ENCODE measurements at places on chromosomes 7 and 10.

- DNase-seq: no peak
Observed at GRCh38 chr7:116918704-116919103, 34.6 kb upstream of the ST7 start.

DNA sequence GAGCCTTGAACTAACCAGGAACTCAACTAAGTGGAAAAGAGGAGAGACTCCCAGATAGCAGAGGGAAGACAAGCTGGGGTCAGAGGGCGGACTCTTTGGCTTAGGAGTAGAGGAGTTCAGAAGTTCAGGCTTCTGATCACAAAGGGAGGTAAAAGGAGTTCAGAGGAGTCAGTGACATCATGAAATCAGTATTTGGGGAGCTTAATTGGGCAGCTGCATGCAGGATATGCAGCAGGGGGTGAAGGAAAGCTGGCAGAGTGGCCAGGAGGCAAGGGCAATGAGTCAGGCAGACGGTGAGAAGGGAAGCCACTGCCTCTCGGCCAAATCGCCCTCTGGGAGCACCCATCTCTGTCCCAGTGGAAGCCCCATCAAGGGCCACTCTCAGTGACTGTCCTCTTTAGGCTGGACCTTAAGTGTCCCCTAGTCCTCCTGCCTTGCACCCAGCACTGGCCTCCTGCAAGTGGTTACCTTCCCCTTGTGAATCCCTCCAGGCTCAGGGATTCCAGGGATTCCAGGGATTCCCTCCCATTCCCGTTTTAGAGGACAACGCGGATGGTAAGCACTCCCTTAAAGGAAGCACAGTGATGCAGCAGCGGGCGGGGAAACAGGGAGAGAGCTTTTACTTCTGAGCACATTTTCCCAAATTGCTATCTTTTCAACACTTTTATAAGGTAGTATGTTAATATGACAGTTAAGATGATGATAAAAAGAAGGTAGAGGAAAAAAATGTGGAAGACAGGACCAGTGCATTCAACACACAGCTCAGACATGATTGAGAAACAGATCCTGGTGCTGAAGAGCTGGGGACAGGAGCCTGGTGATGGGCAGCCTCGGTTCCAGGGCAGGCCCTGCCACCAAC, 72.6 kb downstream of the KCNMA1 start:
- DNase-seq: no peak

DNA sequence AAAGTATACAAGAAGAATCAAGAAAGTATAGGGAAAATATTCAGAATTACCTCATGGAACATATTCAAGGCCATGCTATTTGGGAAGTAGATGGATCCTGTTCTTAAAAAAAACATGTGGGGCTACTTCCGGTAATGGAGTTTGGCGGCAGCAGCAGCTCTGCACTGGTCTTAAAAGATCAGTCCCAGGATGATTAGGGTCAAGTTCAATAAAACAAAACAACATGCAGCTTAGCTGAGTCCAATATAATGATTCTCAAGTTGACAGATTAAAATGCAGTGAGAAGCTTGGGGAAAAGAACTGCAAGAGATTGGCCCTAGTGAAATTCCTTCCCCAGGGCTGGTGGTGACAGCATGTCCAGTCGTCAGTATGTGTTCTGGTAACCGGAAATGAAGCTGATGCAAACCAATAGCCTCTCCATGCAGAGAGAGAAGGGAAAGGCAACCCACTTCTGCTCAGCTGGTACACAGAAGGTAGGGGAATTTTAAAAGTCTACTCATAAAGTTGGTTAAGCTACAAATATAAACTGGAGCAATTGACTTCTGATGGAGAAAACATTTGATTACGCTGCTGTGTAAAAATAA, 305.1 kb upstream of the IMMP2L start:
- DNase-seq: no peak

- no peak for DNase-seq
Observed at GRCh38 chr7:112306903-112307302, 100.4 kb downstream of the ZNF277 start.

DNA sequence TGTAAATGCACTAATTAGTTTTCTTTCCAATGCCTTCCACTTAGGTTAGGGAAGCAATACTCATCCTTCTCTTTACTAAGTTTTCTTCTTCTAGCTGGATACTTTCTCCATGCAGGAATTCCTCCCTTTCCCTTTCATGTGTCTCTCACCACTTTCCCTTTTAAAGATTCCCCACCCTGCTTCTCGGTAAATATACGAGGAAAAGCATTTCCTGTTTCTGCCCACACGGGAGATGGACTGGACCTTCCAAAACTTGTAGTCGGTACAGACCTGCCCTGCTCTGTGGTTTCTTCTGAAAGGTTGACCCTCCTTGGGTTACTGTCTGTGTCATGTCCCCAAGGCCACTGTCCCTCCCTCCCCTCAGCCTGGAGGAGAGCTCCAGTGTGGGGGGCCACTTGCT, 58.9 kb upstream of the LYZL2 start:
- no peak for DNase-seq

- DNase-seq: no peak
Observed at GRCh38 chr10:103663802-103664201, 170.3 kb downstream of the NEURL1 start.

DNA sequence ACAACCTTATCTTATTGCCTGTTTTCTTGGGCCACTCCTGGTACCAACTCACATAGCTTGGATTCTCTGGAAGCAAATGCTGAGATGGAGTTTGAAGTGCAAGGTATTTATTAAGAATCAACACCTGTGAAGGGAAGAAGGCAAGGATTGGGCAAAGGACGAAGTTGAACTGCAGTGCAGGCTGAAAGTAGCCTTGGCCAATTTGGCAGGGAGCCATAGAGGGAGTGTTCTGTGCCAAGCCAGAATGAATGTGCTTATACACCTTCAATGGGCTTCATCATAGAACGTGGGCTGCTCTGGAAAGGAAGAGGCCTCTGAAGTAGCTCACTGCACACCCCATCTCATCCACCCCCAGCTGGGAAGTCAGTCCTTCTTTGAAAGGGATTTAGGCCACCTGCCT, 79.8 kb upstream of the IFRD1 start:
- no peak for DNase-seq

DNA sequence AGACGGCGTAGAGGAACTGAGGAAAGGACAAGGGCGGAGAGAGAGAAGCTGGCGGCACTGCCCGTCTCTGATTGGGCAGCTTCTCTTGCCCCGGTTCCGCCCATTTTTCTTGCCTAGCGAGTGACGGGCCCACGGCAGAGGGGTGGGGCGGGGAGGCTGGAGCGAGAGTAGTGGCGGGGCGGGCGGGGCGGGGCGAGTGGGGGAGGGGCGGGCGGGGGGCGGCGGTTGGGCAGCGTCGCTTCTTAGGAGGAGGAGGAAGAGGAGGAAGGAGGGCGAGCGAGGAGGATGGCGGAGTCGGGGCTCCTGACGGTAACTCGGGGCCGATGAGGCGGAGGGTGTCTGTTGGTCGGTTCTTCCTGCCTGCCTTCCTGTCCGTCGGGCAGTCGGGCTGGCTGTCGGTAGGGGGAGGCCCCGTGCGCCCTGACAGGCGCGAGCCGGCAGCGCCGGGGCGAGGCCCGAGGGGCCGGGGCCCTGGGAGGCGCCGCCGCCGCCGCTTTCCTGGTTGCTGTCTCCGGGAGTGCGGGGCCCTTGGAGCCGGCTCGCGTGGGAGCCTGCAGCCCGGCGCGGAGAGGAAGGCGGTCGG, at the start of gene SHOC2:
Gene SHOC2 (plus strand): TSS at position 256 of the 583 bp plus-strand sequence. CDS start 44,755 bp downstream, outside the sequence.
- DNase-seq: peak; percentile 97

DNA sequence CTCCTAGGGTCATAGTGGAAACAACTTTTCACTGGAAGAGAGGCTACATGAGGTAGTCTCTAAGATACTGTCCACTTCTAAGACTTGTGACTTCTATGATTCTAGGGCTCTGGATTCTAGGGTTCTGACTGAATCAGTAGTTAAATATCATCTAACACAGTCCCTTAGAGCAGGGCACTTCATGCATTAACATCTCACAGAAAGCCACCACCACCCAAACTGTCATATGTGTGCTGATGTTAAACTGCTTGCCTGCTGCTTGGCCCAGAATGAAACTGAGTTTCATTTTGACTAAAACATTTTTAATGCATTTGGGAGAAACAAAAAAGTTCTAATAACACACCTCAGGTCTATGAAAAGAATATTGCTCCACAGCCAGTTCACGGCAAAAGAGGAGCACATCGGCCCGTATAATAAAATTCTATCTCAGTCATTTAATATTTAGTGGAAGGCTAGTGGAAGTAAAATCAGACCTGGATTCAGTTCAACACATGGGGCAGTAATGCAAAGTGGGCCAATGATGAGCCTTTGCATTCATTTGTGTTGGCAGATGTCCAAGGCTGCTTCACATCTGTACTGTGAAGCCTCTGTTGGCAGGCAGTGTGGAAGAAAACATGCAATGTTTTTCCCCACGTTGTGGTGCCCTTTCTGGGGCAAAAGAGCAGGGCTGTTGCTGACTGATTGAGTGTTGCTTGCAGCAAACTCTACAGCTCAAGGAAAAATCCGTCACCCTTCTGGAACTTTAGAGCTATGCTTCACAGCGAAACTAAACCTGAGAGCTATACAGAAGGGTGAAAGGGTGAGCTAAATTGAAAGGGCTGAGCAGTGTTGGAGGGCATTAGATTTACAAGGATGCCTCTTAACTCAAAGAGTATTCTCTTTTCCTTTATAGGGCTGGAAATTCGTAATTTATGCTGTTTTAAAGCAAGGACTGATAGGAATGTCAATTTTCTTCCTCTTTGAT, 33.5 kb upstream of the AUTS2 start:
- DNase-seq: no peak

DNA sequence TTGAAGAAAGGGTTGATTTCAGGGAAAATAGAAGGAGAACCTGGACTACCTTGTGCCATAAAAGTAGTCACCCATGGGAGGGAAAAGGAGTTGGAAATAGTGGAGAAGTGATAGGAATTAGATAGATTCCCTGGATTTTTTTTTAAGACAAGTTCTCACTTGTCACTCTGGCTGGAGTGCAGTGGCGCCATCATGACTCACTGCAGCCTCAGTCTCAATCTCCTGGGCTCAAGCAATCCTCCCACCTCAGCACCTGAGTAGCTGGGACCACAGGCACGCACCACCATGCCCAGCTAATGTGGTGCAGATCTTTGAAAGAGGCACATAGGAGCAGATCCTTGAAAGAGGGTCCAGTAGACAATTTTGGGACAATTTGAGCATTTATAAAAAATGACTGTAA, 9.5 kb upstream of the BLNK start:
- DNase-seq: no peak

DNA sequence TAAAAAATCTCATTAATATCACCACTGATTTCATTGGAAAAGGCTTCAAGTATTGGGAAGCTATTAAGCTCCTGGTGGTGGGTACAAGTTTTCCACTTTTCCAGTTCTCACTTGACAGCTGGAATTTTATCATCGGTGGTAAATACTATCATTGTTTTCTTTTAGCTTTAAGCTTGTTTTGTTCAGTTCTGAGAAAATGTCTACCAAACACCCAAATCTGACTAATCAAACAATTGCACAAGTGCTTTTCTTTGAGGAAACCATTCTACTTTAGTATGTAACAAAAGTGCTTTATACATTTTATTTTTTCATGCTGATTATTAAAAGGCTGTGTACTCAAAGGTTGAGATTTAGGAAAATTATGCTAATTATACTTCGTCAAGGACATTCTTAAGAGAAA, 7.9 kb downstream of the PRPF18 start:
- no peak for DNase-seq

- DNase-seq: no peak
Observed at GRCh38 chr7:115293628-115294240, 371.8 kb downstream of the MDFIC start.

- DNase-seq: no peak
Observed at GRCh38 chr10:122186816-122187810, 84.0 kb upstream of the BTBD16 start.

DNA sequence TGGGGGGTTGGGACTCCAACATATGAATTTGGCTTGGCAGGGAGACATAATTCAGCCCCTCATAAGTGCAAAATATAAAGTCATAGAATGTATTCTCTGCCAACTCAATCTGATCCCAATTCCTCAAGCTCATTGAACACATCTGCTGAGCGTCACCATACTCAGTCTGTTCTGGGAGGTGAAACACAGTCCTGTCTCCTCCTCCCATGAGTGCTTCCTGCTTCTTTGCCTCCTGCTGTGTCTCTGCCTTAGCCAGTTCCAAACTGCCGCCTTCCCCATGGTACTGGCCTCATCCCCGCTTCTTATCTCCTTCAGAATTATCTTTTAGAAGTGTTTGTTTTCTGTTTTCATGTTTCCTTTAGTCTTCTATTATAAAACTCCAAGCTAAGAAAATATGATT, 365.5 kb downstream of the TNS3 start:
- no peak for DNase-seq

- DNase-seq: no peak
Observed at GRCh38 chr10:12491491-12491890, 142.1 kb downstream of the CAMK1D start.

DNA sequence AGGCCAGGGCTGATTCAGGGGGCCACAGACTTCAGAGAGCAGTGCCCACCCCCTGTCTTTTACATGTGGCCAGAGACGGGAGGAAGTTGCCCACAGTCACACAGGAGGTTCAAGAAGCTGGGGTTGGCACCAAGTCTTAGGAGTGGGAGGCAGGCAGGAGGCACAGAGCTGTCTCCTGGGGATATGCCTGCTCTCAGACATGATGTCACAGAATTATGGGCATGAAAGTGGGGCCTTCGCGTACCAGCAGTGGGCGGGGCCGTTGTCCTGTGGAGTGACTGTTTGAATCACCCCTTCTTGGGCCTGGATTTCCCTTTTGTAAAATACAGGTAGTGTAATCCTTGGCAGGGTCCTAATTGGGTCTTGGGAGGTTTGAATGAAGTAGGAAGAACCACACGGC, 81.2 kb upstream of the PPIF start:
- DNase-seq: no peak

DNA sequence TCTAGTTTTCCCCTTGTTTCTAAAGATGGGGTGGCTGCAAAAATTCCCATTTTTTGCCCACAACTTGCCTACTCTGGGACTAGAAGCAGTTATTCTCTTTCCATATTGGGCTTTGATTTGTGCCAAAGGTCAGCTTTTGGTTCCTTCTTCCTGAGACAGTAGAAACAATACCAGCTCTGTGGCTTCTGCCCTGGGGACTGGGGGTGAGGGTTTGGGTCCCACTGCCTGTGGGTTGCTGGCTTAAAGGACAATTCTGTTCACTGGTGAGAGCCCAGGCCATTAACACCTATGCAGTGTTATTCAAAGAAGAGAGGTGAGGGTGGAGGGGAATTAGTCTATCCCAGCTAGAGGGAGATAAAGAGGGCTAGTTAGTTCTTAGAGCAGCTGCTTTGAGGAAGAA, 171.5 kb downstream of the CPEB3 start:
- no peak for DNase-seq

- DNase-seq: no peak
Observed at GRCh38 chr7:149860821-149861727, 12.7 kb upstream of the ATP6V0E2 start.
